Left lung (tissue), 14 donors: ENCODE measurements at places on chromosomes 2 and 18.

- peaks cover 52% of the 10 kb centered on the region for H3K27me3 ChIP-seq
- H3K36me3 ChIP-seq = no peaks in the 10 kb centered on the region
Observed at GRCh38 chr2:240202586-240202985, 62.1 kb upstream of the OTOS start.

DNA sequence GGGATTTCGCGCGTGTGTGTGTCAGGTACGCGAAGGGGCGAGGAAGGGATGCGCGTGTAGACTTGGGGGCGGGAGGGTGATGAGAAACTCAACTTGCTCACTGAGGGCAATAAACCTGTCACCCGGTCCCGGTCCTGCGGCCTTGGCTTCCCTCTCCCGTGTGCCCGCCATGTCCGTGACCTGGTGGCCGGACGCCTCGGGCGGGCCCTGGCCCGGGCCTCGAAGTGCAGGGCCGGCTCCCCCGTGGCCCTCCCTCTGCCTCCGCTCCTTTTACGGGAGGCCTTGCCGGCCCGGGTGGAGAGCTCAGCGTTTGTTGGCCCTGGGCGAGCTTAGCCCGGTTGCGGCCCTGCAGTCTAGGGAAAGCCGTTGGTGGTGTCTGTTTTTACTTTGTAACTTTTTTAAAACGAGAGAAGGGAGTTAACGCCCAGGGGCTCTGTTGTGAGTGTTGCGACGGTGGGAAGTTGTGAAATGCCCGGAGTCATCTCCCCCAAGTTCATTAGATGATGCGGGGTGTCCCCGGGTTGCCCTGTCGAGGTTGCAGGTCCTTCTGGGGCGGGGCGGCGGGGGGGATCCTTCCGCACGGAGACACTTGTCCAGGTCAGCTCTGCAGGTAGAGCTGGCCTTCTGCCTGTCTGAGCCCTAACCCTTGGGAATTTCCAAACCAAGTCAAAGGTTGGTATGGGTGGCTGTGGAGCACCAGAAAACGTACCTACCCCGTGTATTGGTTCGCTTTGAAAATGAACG, 883 bp downstream of the SMCHD1 start:
- H3K27ac ChIP-seq = peak overlapping the region; percentile 96
- H3K36me3 ChIP-seq = no peaks in the 10 kb centered on the region
- peaks cover 60% of the 10 kb centered on the region for H3K4me1 ChIP-seq
- peak overlapping the region; percentile 67 for H3K4me3 ChIP-seq
- peak; percentile 51 for DNase-seq

DNA sequence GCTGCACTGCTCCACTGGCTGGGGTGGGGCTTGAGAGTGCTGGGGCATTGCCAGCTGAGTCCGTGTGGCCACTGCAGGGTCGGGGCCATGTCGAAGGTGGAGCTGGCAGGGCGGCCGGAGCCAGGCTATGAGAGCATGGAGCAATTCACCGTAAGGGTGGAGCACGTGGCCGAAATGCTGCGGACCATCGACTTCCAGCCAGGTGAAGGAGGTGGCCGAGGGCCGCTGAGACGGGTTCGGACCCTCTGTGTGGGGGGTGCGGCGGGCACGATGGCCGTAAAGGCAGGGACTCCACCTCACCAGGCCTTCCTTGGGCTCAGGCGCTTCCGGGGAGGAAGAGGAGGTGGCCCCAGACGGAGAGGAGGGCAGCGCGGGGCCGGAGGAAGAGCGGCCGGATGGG, 2.1 kb downstream of the UCN start:
- peaks cover 32% of the 10 kb centered on the region for H3K27me3 ChIP-seq
- DNase-seq = no peak
- H3K36me3 ChIP-seq = peaks cover 28% of the 10 kb centered on the region
- H3K4me3 ChIP-seq = no peak overlapping the region

- no peaks in the 10 kb centered on the region for H3K4me1 ChIP-seq
- no peak for DNase-seq
- H3K27me3 ChIP-seq = no peaks in the 10 kb centered on the region
- H3K36me3 ChIP-seq = no peaks in the 10 kb centered on the region
- H3K4me3 ChIP-seq = no peak overlapping the region
- H3K27ac ChIP-seq = no peak overlapping the region
Observed at GRCh38 chr18:63083020-63083531, 236.5 kb downstream of the BCL2 start.

DNA sequence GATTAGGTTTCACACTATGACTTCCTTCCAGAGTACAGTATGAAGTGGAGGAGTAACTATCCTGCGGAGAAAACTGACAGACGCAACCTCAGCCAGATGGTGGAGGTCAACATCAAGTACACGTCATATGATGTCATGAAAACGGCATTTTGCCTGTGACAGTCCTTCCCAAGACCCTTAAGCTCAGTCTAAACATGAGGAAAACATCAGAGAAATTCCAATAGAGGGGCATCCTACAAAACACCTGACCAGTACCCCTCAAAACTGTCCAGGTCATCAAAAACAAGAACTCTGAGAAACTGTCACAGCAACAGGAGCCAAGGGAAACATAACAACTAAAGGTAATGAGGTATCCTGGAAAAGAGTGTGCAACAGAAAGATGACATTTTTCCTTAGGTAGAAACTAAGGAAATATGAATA, 1.7 kb downstream of the RNU4ATAC start:
- no peak for DNase-seq
- H3K27ac ChIP-seq = peak overlapping the region; percentile 100
- H3K36me3 ChIP-seq = peaks cover 4% of the 10 kb centered on the region
- H3K4me1 ChIP-seq = peaks cover 47% of the 10 kb centered on the region
- no peak overlapping the region for H3K4me3 ChIP-seq

- H3K4me1 ChIP-seq = no peaks in the 10 kb centered on the region
- H3K36me3 ChIP-seq = no peaks in the 10 kb centered on the region
- no peak for DNase-seq
- no peaks in the 10 kb centered on the region for H3K27me3 ChIP-seq
- H3K27ac ChIP-seq = no peak overlapping the region
Observed at GRCh38 chr2:97355887-97356286, 233.8 kb downstream of the ANKRD36B start.

GRCh38 chr2:121017396-121017795, 267.6 kb downstream of the TFCP2L1 start:
- H3K4me3 ChIP-seq = no peak overlapping the region
- peaks cover 7% of the 10 kb centered on the region for H3K4me1 ChIP-seq
- H3K27me3 ChIP-seq = no peaks in the 10 kb centered on the region

DNA sequence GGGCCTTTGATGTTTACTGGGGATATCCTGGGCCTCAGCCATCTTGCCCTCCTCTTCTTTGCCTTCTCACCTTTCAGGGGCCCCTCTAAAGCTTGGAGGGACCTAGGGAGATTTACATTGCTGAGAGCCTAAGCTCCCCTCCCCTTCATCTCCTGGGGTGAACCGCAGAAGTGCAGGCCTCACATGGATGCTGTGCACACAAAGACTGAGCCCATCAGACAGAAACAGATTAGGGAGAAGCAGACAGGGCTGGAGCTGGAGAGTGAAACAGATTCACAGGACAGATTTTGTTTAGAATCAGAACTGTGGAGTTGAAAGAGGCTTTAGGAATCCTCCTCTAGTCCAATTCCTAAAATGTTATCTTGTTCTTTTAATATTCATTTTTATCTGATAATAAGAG, 3.4 kb upstream of the CDK5R2 start:
- H3K4me3 ChIP-seq = no peak overlapping the region
- H3K4me1 ChIP-seq = peaks cover 15% of the 10 kb centered on the region
- H3K36me3 ChIP-seq = no peaks in the 10 kb centered on the region
- peaks cover 24% of the 10 kb centered on the region for H3K27me3 ChIP-seq
- H3K27ac ChIP-seq = no peak overlapping the region
- DNase-seq = no peak

DNA sequence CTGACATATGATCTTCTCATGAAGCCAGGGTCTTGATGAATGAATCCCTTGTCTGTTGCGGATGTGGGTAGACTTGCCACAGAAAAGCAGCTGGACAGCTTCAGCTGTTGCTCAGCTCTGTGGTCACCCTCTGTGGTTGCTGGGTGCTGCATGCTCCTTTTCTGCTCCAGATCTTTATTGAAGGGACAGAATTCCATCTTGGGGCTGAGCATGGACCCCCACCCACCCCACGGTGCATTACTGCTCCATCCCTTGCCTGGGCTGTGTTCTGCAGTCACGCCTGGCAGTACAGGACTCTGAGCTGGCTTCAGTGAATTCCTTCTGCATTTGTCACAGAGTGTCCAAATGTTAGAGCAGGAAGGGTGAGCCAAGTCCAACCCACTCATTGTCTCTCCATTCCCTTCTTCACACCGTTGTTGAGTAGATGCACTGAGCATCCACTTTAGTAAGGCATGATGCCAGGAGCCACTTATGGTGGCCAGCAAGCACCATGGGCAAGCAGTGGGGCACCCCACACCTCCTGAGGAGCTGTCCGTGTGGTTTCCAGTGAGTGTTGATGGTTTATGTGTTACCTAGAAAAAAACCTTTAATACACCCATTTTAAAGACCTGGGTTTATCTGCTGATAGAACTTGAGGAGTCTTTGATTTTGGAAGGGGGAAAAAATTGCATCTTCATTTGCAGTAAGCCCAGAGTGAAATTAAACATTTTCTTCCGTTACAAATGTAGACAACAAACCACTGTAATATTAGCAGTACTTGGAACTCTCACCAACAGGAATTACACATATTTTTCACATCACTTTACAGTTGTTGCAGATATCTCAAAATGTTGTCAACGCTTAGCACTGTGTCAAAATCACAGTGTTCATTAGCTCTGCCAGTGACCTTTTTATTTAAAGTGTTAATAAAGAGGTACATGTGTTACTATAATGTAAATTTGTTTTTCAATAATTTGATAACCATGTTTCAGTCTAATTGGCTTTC, 14.7 kb upstream of the ITGB6 start:
- H3K36me3 ChIP-seq = no peaks in the 10 kb centered on the region
- H3K4me1 ChIP-seq = peaks cover 9% of the 10 kb centered on the region
- DNase-seq = no peak
- H3K27ac ChIP-seq = peak overlapping the region; percentile 19

DNA sequence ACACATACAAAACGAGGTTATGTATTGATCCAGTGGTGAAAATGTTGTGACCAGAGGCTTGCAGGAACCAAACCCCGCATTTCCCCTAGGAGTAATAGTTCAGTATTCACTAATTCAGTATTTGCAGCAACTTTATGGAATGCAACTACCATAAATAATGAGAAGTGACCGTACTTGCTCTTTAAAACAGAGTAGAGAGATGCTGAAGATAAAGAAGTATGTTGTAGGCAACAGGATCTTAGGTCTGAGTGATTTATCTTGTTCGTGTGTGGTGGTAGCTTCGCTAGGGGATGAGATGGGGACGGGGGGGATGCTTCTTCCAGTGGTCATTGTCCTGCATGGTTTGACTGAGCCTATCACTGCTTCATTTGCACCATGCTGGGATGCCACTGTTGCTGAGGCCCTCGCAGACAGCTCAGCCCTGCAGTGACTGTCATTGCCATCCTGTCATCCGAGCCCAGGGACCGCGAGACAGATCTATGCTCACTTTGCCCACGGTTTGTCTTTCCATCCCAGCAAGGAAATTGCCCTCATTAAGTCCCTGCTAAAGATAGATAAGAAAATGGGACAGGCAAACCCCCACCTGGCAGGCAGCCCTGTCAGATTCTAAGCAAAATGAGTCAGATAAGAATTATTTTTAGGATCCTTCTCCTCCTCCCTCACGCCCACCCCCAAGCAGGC, 181.3 kb downstream of the CTIF start:
- no peak for DNase-seq
- H3K4me1 ChIP-seq = peaks cover 17% of the 10 kb centered on the region
- H3K4me3 ChIP-seq = no peak overlapping the region
- H3K36me3 ChIP-seq = peaks cover 4% of the 10 kb centered on the region

- H3K4me3 ChIP-seq = peak overlapping the region; percentile 93
- peak overlapping the region; percentile 88 for H3K27ac ChIP-seq
- peaks cover 16% of the 10 kb centered on the region for H3K27me3 ChIP-seq
Observed at GRCh38 chr2:120013597-120014223, 833 bp downstream of the EPB41L5 start.

DNA sequence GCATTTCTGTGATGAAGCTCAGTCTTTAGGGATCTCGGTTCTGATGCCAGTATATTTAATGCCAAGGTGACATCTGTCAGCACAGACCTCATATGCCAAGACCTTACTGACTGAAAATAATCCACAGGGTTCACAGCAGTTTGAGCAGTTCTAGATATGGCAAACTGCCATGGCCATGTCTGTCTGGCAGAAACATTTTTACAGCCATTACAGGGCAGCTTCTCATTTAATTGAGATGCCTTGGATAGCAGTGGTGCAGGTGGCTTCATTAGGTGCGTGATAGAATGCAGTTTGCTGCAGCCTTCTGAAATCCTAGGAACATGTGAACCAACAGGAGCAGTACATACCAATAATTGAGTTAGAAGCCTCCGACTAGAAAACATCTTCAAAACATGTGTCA, 510.6 kb downstream of the XIRP2 start:
- no peaks in the 10 kb centered on the region for H3K36me3 ChIP-seq
- DNase-seq = no peak
- H3K27ac ChIP-seq = no peak overlapping the region
- H3K4me1 ChIP-seq = no peaks in the 10 kb centered on the region

DNA sequence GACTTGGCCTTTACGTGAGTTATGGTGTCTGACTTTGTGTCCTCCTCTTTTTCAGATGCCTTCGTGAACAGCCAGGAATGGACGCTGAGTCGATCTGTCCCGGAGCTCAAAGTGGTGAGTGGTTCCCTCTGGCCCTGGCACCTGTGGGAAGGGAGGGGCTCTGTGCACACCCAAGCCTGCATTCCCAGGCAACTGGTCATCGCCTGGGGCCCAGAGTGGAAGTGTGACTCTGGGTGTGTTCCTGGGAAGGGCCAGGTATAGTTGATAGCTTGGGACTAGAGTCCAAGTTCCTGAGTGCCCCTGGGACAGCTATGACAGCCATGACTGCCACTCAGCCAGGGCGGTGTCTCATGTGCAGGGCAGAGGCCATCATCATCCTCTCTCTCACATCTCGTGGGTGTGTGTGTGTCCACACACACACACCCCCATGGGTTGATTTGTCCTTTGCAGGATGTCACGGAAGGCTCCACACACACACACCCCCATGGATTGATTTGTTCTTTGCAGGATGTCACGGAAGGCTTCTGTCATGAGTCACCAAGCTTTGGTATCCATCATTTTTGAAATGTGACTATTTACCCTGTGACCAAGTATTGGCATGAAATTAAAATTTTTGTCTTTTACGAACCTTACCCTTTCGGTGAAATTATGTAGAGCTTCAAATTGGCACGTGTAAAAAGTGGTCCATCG, 215.4 kb downstream of the AGAP1 start:
- no peaks in the 10 kb centered on the region for H3K27me3 ChIP-seq
- H3K4me1 ChIP-seq = no peaks in the 10 kb centered on the region
- DNase-seq = no peak
- H3K27ac ChIP-seq = peak overlapping the region; percentile 35

DNA sequence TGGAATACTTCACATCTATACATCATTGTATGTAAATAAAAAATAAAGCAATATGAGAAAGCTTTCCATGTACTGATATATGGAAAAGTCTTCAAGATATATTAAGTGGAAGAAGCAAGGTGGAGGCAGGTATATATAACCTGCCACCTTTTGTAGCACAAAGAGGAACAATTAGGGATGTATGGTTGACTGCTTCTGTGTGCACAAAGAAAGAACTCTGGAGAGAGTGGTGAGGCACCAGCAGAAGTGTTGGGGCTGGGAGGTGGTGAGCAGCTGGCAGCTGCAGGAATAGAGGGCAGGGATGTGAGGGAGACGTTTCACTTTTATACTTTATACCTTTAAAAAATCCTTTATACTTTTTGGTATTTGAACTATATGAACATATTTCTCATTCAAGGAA, 26.1 kb downstream of the KIF5C start:
- no peak overlapping the region for H3K27ac ChIP-seq
- no peak overlapping the region for H3K4me3 ChIP-seq
- no peaks in the 10 kb centered on the region for H3K27me3 ChIP-seq

- no peak overlapping the region for H3K4me3 ChIP-seq
- no peaks in the 10 kb centered on the region for H3K36me3 ChIP-seq
- no peak overlapping the region for H3K27ac ChIP-seq
- DNase-seq = no peak
Observed at GRCh38 chr2:196558497-196558896, 81.0 kb upstream of the CCDC150 start.
